ENCODE measurements at places on chromosomes 6 and 20.

GRCh38 chr20:22213271-22213670 lies 371.1 kb downstream of the FOXA2 start:
- DNase-seq: no peak

GRCh38 chr6:144064402-144065212 lies 30.8 kb downstream of the SF3B5 start:
- peak; percentile 26 for DNase-seq

DNA sequence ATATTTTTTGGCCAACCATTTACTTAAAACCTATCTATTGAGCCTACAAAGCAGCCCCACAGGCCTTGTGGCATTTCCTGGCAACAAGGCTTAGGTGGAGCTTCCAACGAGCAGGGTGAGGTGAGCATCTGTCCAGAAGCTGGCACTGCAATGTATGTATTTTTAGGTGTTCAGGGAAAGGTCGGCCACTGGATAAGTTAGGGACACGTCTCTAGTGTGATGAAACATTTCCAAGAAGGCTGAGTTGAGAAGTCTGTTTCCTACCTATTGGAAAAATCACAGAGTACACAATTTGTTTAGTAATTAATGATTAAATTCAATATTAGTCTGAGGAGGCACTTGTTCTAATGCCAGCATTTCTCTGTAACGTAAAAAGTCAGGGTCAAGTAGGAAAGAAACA lies 17.8 kb upstream of the RCAN2 start:
- DNase-seq: no peak

GRCh38 chr6:112439010-112439409 lies 91.9 kb downstream of the RFPL4B start:
- DNase-seq: no peak

DNA sequence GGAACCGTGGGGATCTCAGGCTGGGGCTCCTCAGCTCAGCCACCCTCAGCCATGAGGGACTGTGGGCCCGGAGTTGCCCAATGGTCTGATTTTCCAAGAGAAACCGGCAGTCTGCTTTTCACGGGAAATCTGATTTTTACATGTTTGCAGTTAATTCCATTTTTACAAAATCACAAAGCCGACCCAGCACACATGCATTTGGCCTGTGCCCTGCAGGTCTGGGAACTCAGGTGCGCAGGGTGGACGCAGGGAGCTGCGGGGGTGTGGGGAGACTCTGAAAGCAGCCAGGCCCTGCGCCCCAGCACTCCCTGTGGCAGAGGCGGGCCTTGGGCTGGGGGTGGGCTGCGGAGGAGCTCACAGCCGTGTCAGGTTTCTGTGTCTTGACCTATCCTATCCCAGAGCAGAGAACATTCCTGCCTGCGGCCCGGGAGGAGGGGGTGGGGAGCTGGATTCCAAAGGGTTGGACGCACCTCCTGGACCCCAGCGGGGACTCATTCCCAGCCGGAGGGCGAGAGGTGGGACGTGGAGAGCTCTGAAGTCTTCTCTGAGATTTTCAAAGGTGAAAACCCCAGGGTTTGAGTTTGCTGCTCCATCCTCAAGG lies 60.6 kb downstream of the ADNP start:
- DNase-seq: no peak

- no peak for DNase-seq
These were observed 120.8 kb downstream of the MOXD1 start for GRCh38 chr6:132280436-132280835.

DNA sequence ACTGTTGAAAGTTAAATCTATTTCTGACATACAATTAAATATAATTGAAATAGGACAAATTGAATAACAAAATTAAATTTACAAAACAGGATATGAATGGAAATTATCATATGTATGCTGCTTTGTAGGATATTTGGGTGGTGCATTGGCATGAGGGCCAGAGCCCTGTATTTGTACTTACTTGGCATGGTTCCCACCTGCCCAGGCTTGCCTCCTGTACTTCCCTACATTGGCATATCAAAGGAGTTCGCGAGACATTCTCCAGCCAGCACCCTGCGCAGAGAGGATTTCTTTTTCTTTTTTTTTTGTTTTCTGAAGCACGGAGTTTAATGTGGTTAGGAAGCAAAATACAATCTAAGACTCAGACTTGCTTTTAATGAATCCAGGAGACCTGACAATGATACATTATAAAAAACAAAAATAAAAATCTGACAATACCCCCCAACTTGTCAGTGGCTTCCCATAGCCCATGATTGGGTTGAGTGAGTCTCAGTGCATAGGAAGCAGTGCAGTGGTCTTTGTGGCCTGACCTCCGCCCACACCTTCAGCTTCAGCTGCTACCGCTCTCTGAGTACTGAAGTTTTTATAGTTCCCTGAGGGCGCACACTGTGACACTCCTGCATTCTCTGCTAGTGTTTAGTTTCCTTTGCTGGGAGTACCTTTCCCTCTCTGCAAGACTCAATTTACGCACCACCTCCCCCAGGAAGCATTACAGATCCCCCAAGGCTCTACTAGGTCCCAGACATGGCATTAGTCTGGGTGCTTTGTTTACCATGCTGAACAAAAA lies 440.8 kb downstream of the UTRN start:
- no peak for DNase-seq

GRCh38 chr20:23145281-23145700 lies 59.2 kb upstream of the CD93 start:
- DNase-seq: no peak

DNA sequence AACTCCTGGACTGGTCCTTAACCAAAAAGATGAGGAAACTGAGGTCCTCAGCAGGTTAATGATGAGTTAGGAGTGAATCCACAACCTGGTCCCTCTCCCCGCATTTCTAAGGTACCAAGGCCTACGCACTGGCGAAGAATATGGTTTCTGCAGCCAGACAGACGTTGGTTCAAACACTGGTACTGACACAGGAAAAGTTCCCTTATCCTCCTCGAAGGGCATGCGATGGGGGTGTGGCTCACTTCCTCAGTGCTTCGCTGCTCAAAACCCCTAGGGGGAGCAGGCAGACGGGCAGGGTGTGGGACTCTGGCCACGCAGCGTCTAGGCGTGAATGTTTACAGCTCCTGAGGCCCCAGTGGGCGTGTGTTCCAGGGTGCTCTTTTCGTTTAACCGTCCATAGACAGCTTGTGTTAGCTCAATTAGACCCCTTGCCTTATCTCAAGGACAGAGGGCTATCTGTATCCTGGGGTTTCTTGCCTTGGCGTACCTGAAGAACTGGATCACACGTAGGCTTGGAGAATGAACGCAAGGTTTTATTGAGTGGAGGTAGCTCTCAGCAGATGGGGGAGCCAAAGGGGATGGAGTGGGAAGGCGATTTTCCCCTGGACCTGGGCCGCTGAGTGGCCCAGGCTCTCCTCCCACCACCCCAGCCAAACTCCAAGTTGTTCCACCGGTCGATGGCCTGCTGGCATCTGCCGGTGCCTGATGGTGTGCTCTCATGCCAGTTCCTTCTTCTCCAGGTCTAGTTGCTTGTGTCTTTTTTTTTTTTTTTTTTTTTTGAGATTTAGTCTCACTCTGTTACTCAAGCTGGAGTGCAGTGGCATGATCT lies 31.8 kb upstream of the PTPN1 start:
- DNase-seq: peak; percentile 33

- DNase-seq: no peak
These were observed 152.6 kb upstream of the EXOC2 start for GRCh38 chr6:845566-845965.

DNA sequence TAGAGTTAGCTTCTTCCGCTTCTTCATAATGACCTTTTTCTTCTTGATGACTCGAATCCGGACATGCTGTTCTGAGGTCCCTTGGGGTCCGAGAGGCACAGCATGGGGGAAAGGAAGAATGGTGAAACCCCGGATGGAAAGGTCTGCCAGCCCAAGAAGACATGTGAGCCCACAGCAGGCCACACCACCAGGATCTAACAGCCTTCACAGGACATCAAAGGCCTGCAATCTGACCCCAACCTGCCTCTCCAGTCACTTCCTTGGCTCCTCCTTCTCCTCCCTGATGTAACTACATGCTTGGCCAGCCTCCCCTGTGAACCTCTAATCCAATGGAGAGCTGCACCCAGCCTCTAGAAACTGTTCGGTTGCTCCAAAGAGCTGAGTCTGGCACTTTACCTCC lies 1.6 kb downstream of the CPXM1 start:
- DNase-seq: no peak

DNA sequence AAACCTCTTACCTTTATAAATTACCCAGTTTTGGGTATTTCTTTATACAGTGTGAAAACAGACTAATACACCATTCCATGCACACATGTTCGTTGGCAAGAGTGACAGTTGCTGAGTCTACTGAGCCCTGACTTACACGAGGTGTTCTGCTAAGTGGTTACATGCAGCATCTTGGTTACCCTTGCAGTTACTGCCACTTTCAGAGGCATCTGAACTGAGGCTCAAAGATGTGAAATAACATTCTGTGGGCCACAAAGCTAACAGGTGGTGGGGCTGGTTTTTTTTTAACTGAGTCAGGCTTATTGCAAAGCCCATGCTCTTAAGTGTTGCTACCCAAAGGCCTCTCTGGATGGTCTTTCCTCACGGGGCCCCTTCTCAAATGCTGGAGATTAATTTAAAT lies 54.4 kb upstream of the GTSF1L start:
- DNase-seq: no peak

DNA sequence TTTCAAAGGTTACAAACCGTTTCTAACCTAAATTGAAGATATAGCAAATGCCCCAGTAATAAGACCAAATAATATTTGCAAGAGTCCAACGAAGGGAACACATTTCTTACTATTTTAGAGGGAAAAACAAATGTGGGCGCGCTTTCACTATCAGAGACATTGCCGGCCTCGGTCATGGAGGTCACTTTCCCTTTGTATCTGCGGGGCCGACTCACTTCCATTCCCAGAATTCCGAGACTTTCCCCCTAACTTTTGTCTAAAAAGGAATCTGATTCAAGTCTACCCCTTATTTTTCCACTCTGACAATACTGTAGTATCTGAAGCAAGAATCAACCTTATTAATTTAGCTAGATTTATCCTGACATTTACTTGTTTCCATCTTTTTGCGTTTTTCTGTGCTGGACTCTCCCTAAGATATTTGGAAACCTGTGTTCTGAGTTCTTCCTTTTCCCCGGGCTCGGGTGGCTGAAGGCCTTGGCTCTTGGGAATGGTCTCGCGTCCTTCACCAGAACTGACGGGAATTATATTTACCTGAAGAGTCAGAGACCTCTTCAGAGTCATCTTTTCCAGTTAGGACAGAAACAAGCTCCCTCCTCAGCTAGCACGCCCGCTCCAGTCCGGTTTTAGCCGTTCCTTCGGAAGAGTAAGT lies 71.8 kb upstream of the ZNF184 start:
- no peak for DNase-seq

DNA sequence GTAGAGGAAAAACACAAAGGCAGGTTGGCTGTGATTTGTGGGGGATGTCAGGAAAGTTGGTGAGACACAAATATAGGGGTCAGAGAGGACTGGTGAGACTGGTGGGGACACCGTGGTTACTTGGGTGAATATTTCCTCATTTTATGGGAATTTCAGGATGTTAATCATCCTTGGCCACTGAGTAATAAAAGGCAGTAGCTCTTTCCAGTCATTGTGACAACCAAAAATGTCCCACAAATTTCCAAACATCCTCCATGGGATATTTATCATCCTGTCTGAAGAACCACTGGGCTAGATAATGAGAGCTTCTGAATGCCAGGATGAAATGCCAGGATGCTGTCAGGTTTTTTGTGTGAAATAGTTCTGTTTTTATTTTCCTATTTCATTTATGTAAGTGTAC lies 374.1 kb downstream of the CD109 start:
- no peak for DNase-seq

GRCh38 chr6:31710523-31711219 lies 4.0 kb downstream of the LY6G6F start:
- DNase-seq: no peak

GRCh38 chr20:33621717-33622400 lies 40.3 kb upstream of the C20orf144 start:
- no peak for DNase-seq
